ENCODE measurements at places on chromosomes 6 and 20. TPM values are rescaled to one million over a fixed set of nuclear protein-coding genes. Genes with fewer than 3 reads are reported as not detected.

The MMP24 gene
- total RNA-seq = not detected

The LPIN3 gene
- total RNA-seq = 0.65 TPM

The PERP gene
- total RNA-seq = 18.0 TPM

The MAP3K5 gene
- total RNA-seq = 25.4 TPM

The VGLL2 gene
- not detected for total RNA-seq

The EPHA7 gene
- not detected for total RNA-seq

The IMPG1 gene
- not detected for total RNA-seq

- H3K4me1 ChIP-seq = peaks cover 8% of the 10 kb centered on the region
- no peak overlapping the region for H3K27ac ChIP-seq
- peaks cover 29% of the 10 kb centered on the region for H3K36me3 ChIP-seq
- H3K27me3 ChIP-seq = no peaks in the 10 kb centered on the region
- H3K4me3 ChIP-seq = no peak overlapping the region
Observed at GRCh38 chr6:88662163-88662580, 301.2 kb downstream of the RNGTT start.

DNA sequence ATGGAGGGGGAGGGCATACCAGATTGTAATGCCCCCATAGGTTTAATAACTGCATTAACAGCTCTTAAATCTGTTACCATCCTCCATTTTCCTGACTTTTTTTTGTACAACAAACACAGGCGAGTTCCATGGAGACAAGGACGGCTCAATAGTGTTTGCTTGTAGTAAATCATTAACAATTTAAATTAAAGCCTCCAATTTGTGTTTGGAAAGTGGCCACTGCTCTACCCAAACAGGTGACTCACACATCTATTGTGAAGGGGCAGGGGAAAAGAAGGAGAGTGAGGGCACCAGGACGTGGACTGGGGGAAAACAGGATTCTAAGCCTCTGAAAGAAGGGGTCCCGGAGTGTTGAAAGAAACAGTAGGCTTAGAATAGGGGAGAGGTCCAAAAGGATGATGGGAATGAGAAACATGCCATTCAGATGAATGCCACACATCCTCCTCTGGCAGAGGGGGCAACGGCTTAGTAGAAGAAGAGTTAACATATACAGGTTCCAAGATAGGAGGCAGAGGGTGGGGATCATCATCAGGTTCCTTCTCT is 6.9 kb downstream of the GLYATL3 start:
- H3K4me3 ChIP-seq = no peak overlapping the region
- H3K27me3 ChIP-seq = peaks cover 15% of the 10 kb centered on the region
- DNase-seq = no peak
- H3K4me1 ChIP-seq = no peaks in the 10 kb centered on the region
- no peaks in the 10 kb centered on the region for H3K36me3 ChIP-seq

- H3K27ac ChIP-seq = no peak overlapping the region
- peaks cover 74% of the 10 kb centered on the region for H3K36me3 ChIP-seq
- peaks cover 70% of the 10 kb centered on the region for H3K4me1 ChIP-seq
- no peak overlapping the region for H3K4me3 ChIP-seq
Observed at GRCh38 chr6:45491048-45491735, 113.5 kb upstream of the SUPT3H start.

DNA sequence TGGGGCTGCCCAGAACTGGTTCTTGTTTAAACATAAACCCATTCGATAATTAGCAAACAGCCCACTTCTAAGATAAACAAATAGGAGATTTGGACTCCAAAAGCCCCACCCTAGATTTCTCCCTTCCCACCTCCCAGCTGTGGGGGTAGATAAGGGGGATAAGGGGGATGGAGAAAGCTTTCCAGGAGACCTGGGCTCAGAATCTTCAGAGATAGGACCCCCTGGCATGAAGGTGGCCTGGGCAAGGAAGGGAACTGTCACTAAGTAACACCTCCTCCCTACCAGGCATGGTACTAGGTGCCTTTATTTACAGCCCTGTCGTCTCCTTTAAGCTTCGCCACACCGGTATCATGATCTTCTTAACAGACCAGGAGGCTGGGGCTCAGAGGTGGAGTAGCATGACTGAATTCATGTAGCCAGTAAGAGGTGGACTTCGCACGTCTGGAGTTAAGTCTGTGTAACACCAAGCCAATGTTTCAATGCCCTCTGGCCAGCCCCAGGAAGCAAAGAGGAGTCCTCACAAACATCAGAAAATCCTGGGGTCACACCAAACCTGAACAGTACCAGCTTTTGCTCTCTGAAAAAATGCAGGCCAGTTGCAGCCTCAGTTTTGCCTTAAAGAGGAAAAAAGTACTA is 4.6 kb downstream of the SDC4 start:
- H3K4me3 ChIP-seq = no peak overlapping the region
- no peaks in the 10 kb centered on the region for H3K27me3 ChIP-seq

- no peak overlapping the region for H3K27ac ChIP-seq
- no peaks in the 10 kb centered on the region for H3K36me3 ChIP-seq
- DNase-seq = no peak
- H3K27me3 ChIP-seq = peaks cover 4% of the 10 kb centered on the region
Observed at GRCh38 chr6:117317261-117317660, 51.9 kb downstream of the VGLL2 start.

DNA sequence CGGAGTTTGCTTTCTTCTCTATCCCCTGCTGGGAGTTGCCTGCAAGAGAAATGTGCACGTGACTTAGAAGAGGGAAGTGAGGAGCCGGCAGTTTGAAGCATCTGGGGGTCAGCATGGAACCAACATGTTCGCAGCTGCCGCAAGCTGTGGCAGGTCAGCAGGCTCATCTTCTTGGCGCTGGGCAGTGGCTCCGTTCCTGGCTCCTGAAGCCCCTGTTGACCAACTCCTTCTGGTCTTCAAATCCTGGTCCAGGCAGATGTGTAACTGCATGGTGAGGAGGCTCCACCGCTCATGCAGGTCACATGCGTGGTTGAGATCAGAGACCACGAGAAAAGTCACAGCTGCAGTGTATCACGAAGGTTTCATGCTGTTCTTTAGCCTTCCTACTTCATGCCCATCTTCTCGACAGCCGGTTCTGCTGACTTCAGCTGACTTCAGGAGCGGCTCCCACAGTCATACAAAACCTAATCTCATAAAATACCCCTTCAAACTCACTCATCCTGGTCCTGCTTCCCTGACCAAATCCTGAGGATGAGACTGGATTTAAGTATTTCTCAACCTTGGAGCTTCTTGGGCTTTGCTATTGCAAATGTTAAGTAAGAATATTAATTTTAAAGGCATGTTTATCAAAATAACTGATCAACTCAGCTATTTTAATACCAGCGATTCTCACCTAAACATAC is 44.9 kb upstream of the BCAS1 start:
- H3K27ac ChIP-seq = no peak overlapping the region
- no peak for DNase-seq
- no peak overlapping the region for H3K4me3 ChIP-seq
- H3K36me3 ChIP-seq = no peaks in the 10 kb centered on the region

GRCh38 chr20:37922016-37922415 is 19.1 kb downstream of the VSTM2L start:
- H3K27ac ChIP-seq = no peak overlapping the region
- H3K36me3 ChIP-seq = no peaks in the 10 kb centered on the region
- peaks cover 13% of the 10 kb centered on the region for H3K4me1 ChIP-seq
- H3K4me3 ChIP-seq = no peak overlapping the region

DNA sequence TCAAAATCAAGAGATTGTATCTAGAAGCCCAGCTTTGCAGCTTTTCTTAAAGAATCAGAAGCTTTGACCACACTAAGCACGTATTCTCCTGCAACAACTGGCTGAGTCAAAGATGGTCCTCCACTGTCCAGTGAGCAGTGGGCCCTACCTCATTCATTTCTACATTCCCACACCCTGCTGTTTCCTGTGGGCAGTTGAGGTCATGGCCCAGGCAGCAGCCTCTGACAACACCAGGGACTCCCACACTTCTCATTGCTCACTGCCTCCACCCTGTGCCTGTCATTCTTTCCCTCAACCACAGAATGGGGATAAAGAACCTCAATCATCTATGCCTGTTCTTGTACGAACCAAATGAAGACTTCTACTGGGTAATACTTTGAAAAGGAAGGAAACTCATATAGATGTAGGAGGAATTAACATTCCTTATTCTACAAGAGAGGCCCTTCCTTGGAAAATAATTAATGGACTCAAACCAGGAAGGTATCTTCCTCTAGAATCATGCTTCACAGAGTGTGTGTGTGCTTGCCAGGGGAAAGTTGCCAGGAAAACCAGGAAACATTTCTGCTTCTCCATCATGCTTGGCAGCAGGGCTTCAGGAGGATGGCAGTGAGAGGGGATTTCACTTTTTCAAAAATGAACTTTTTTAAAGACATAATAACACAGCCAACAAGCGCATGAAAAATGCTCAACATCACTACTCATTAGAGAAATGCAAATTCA is 191.7 kb upstream of the RIN2 start:
- H3K4me1 ChIP-seq = no peaks in the 10 kb centered on the region
- H3K4me3 ChIP-seq = no peak overlapping the region

DNA sequence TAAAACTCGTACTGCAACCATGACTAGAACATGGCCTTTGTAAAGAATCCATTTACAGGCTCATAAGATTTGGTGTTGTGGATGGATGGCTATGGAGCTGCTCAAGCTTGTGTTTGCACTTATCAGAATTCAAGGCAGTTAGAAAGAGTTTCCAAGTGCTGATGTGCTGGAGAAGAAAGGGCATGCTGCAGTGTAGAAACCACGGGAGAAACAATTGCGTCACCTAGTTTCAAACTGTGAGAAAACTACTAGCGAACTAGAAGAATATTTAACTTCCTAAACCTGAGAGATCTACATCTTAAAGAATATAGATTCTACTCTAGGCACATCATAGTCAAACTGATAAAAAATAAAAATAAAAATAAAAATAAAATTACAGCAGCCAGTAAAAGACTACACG is 116.2 kb downstream of the SGK1 start:
- no peak overlapping the region for H3K27ac ChIP-seq
- DNase-seq = no peak
- H3K36me3 ChIP-seq = peaks cover 4% of the 10 kb centered on the region
- no peaks in the 10 kb centered on the region for H3K27me3 ChIP-seq
- peaks cover 15% of the 10 kb centered on the region for H3K4me1 ChIP-seq
- H3K4me3 ChIP-seq = no peak overlapping the region

DNA sequence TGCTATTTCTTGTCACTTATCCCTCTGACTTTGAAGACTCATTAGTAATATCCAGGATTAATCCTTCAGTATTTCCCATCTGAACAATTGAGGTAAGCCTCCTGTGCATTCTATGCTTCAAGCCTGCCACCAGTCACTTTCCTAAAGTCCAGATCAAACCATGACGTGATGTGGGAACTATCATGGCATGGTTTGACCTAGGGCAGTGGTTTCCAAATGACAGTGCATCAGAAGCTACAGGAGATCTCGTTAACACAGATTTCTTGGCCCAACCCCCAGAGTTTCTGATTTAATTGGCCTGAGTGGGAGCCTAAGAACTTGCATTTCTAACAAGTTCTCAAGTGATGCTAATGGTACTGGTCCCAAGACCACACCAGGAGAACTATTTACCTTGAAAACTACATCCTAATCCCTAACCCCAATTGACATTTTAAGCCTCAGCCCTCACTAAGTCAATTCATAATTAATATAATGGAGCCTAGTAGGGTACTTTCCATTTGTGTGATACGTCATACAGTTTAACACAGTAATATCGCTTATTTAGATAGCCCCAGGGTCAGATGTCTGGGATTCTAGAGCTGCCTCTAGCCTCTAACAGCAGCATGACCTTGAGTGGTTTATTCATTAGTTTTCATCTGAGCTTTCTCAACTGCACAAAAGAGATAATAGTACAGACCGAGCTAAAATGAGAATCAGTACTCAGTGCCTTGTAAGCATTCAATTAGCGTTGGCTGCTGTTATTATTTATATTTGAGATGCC is 907.6 kb downstream of the TFAP2A start:
- H3K27ac ChIP-seq = no peak overlapping the region
- no peaks in the 10 kb centered on the region for H3K27me3 ChIP-seq
- no peak overlapping the region for H3K4me3 ChIP-seq
- H3K4me1 ChIP-seq = no peaks in the 10 kb centered on the region
- DNase-seq = no peak

GRCh38 chr6:126804332-126805064 is 314.0 kb upstream of the RSPO3 start:
- peaks cover 4% of the 10 kb centered on the region for H3K27me3 ChIP-seq
- H3K4me3 ChIP-seq = no peak overlapping the region
- H3K4me1 ChIP-seq = no peaks in the 10 kb centered on the region
- DNase-seq = no peak
- no peaks in the 10 kb centered on the region for H3K36me3 ChIP-seq
- H3K27ac ChIP-seq = no peak overlapping the region

- peaks cover 2% of the 10 kb centered on the region for H3K27me3 ChIP-seq
- H3K4me3 ChIP-seq = no peak overlapping the region
- DNase-seq = no peak
- H3K4me1 ChIP-seq = peaks cover 9% of the 10 kb centered on the region
- H3K27ac ChIP-seq = no peak overlapping the region
- H3K36me3 ChIP-seq = no peaks in the 10 kb centered on the region
Observed at GRCh38 chr6:166555086-166555485, 31.4 kb downstream of the RAMACL start.

- H3K36me3 ChIP-seq = no peaks in the 10 kb centered on the region
- peaks cover 3% of the 10 kb centered on the region for H3K4me1 ChIP-seq
- no peak overlapping the region for H3K4me3 ChIP-seq
- no peaks in the 10 kb centered on the region for H3K27me3 ChIP-seq
Observed at GRCh38 chr6:168117942-168118341, 38.9 kb upstream of the FRMD1 start.

DNA sequence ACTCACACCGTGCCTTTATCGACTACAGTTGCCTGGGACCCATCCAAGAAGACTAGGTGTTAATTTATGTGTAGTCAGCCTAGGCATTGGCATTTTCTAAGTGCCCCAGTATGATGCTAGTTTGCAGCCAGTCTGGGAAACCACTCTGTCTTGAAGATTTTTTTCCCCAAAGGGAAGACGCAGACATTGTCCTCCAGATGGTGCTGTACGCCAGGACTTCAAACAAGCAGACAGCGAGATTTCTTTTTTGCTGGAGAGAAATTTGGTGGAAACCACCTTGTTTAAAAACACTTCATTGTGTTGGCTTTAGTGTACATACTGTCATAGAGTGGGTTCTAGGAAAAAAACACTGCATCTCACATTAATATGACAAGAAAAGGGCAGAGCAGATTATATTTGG is 30.0 kb downstream of the ALDH5A1 start:
- no peaks in the 10 kb centered on the region for H3K36me3 ChIP-seq
- no peaks in the 10 kb centered on the region for H3K27me3 ChIP-seq
- H3K4me1 ChIP-seq = peaks cover 5% of the 10 kb centered on the region
- no peak overlapping the region for H3K4me3 ChIP-seq

Data from activated CD4-positive, alpha-beta memory T cell treated with anti-CD3 and anti-CD28 coated beads, Interleukin-2, amount 10 ng/mL, durations not matched to agents 7 days and 5 days (primary cell).